ENCODE measurements at places on chromosomes 3 and 15. TPM values are rescaled to one million over a fixed set of nuclear protein-coding genes. Genes with fewer than 3 reads are reported as not detected.

Gene TRIM71
- total RNA-seq, result not detected

Gene ZNF385D
- not detected for total RNA-seq

Gene LRRC49
- 4.1 TPM for total RNA-seq

Gene CLEC3B
- total RNA-seq, result not detected

Gene CYP8B1
- total RNA-seq, result not detected

Gene ZDHHC3
- total RNA-seq, result 48.0 TPM

Gene FOXB1
- total RNA-seq, result not detected

Gene LRRN1
- total RNA-seq, result not detected

Gene CEP152
- total RNA-seq, result 3.5 TPM

Gene ALPK3
- total RNA-seq, result 0.10 TPM

Gene IL5RA
- total RNA-seq, result not detected

Gene PLA2G4D
- total RNA-seq, result not detected

Gene TMEM212
- total RNA-seq, result not detected

Gene ZIC4
- total RNA-seq, result not detected

Gene TGFBR2
- 66.5 TPM for total RNA-seq

Gene CATSPER2
- 0.50 TPM for total RNA-seq

Gene CKMT1A
- 2.8 TPM for total RNA-seq

Gene MRAS
- 11.0 TPM for total RNA-seq

Gene IL17RE
- 1.6 TPM for total RNA-seq

Gene TTLL13
- total RNA-seq, result 0.09 TPM

Gene SLC12A1
- not detected for total RNA-seq

Gene GOLGA6D
- total RNA-seq, result not detected

Gene GATA2
- 4.4 TPM for total RNA-seq

Gene ACAD9
- 22.9 TPM for total RNA-seq

Gene TRPM1
- not detected for total RNA-seq

Gene ANKRD63
- total RNA-seq, result 0.20 TPM

Gene SLCO2A1
- total RNA-seq, result 0.38 TPM

Gene CADPS
- not detected for total RNA-seq

Gene MYEF2
- 17.4 TPM for total RNA-seq

Gene CFAP100
- not detected for total RNA-seq

Gene PLSCR5
- not detected for total RNA-seq

Gene EXD1
- 0.35 TPM for total RNA-seq

Gene P3H2
- total RNA-seq, result 40.7 TPM

Gene REC114
- total RNA-seq, result not detected

Gene GP5
- 0.02 TPM for total RNA-seq

Gene ACAA1
- total RNA-seq, result 44.4 TPM

Gene CCDC39
- total RNA-seq, result not detected

Gene LAMB2
- 72.0 TPM for total RNA-seq

Gene AGBL1
- total RNA-seq, result not detected

Gene AADACL2
- total RNA-seq, result not detected
